ENCODE measurements at places on chromosomes 6 and 20. TPM values are rescaled to one million over a fixed set of nuclear protein-coding genes. Genes with fewer than 3 reads are reported as not detected.

Gene PLG
- not detected for total RNA-seq

Gene LY86
- total RNA-seq = not detected

Gene CRYBG1
- total RNA-seq = 0.55 TPM

Gene MATN4
- 0.08 TPM for total RNA-seq

Gene SAMD5
- 0.85 TPM for total RNA-seq

Gene IFNGR1
- total RNA-seq = 27.7 TPM

Gene NKX2-4
- total RNA-seq = not detected

Gene FUT9
- total RNA-seq = not detected

Gene ALDH8A1
- 0.40 TPM for total RNA-seq

Gene DNMT3B
- 4.6 TPM for total RNA-seq

Gene CDSN
- not detected for total RNA-seq

Gene PHACTR3
- total RNA-seq = not detected

Gene CLDN20
- total RNA-seq = not detected

Gene HFE
- 13.8 TPM for total RNA-seq

Gene OR12D3
- not detected for total RNA-seq

Gene PRSS35
- total RNA-seq = not detected

Gene SLC12A5
- total RNA-seq = 11.6 TPM

Gene LTB
- total RNA-seq = 0.33 TPM

Gene ADGRG6
- 47.1 TPM for total RNA-seq

Gene BPI
- total RNA-seq = not detected

Gene RHAG
- 0.07 TPM for total RNA-seq

Gene EDN3
- 0.10 TPM for total RNA-seq

Gene TAAR6
- total RNA-seq = not detected

Gene CDH26
- total RNA-seq = 0.18 TPM

Gene LY6G6C
- total RNA-seq = not detected

Gene GSTA3
- not detected for total RNA-seq

Gene TNFRSF6B
- total RNA-seq = 0.85 TPM

Measured in A549 treated with CpdA at 1 μM for 4 hours (cell line).